ENCODE measurements at places on chromosomes 16 and 17.

DNA sequence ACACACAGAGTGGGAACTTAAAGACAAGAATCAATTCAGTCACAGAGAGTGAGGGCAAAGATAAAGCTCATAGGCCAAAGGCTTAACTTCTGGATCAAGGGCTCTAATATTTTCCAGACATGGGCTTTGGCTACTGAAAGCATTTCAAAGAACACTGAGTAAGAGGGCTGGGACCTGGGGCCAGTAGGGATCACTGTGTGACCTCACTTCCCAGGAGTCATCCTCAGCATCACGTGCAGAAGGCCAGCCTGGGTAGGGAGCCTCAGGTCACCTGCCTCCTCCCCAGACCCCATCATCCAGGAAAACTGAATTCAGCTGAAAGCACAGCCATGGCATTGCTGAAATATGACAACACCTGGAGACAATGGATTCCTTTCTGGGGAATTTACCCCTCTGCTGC, 163.5 kb downstream of the RAB11FIP4 start:
- DNase-seq, result no peak

- no peak for DNase-seq
Observed at GRCh38 chr16:22683730-22684573, 130.0 kb upstream of the HS3ST2 start.

DNA sequence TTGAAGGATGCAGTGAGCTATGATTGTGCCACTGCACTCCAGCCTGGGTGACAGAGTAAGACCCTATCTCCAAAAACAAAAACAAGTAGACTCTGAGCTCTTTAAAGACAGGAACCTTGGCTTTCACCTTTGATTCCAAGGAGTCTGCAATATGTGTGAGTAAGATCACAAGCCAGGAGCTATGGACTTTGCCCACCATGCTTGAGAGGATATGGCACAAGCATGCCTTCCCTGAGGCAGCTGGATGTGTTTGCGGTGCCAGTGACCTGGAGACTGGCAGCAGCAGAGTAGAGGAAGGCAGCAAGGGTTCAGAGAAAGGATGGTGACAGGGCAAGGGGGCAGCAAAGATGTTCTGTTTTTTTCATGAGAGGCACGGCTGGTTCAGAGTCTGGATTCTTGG, 14.5 kb upstream of the PRKCA start:
- no peak for DNase-seq

DNA sequence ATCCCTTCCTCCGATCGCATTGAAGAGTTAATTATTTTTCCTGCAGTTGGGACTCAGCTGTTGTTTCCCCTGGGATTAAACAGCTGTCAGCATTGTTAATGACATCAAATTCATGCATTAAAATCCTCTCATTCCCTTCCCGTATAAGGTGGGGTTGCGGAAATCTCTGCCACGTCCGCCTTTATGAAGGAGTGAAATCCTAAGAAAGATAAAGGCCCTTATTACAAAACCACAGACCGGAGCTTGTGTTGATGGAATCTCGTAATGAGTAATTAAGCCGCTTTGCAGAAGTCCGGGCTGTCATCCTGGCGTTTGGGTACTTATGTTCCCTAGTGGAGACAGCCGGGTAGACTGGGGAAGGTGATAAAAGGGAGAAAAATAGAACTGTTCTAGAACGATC, 627.6 kb downstream of the MAF start:
- DNase-seq, result no peak

DNA sequence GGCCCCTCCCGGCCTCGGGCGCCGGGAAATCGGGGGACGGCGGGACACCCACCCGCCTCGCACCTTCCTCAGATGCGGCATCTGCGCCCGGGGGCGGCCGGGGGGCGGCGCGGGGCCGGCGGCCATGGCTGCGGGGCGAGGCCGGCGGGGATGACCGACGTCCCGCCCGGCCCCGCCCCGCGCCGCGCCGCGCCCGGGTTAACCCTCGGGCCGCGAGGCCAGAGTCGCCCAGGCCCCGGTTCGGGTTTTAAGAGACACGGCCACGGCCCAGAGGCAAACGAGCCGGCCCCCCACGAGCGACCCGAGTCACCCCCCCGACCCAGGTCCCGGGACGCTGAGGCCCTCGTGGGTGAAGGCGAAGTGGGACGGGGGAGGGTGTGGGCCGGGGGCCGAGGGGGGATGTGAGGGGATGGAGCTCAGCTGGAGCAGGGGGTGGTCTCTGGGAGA, at the start of gene RGS11:
RGS11 (minus strand) TSS at position 159 of the 447 bp plus-strand sequence; CDS start at position 126, 33 bp downstream.
- DNase-seq, result no peak

DNA sequence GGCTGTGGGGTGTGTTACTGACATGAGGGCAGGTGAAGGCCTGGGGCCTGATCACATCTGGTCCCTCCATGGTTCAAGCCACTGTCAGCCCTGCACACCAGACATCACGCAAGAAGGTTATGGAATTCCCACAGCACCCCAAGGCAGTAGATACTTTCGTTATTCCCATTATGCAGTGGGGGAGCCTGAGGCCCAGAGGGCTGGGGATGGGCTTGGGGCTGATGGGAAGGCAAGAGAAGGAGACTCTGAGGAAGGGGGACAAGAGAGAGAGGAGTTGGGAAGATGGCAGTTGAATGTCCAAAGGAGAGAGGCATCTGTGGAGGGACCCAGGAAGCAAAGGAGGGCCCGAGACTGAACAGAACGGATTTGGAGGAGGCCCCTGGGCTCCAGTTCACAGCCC, 34.7 kb downstream of the TRPV2 start:
- no peak for DNase-seq

DNA sequence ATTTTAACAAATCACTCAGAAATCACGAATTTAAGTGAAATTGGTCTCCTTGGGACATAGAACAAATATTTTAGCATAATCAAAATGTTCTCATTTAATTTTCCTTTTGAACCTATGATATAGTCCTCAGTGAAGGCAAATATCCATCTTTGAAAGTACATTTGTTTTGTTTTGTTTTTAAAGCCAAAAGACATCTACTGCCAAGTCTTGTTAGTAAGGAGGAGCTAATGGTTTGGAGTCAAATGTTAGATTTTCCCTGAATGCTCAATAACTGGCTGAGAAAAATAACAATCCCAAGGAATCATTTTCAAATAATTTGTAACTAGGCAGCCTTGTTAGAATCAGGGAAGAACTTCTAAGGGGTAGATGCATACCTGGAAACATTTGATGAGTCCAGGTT, 302.9 kb upstream of the MAF start:
- no peak for DNase-seq

GRCh38 chr16:21685034-21685455, 21.3 kb downstream of the OTOA start:
- DNase-seq, result no peak

DNA sequence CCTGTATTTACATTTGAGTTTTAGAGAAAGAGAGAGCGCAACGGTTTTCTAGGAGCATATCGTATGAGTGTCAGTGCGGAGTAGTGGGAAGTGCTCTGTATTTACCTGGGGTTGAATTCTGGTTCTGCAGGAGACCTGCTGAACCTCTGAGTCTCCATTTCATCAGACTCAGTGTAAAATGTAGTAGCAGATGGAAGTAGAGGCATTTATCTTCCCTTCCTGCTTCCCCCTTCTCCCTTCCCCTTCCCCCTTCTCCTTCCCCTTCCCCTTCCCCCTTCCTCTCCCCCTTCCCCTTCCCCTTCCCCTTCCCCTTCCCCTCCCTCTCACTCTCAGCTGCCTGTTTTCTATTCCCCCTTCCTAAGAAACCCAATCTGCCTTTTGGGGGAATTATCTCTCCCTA, 426.9 kb downstream of the NPIPA7 start:
- DNase-seq, result no peak

GRCh38 chr17:957856-958421, 21.6 kb downstream of the NXN start:
- no peak for DNase-seq

DNA sequence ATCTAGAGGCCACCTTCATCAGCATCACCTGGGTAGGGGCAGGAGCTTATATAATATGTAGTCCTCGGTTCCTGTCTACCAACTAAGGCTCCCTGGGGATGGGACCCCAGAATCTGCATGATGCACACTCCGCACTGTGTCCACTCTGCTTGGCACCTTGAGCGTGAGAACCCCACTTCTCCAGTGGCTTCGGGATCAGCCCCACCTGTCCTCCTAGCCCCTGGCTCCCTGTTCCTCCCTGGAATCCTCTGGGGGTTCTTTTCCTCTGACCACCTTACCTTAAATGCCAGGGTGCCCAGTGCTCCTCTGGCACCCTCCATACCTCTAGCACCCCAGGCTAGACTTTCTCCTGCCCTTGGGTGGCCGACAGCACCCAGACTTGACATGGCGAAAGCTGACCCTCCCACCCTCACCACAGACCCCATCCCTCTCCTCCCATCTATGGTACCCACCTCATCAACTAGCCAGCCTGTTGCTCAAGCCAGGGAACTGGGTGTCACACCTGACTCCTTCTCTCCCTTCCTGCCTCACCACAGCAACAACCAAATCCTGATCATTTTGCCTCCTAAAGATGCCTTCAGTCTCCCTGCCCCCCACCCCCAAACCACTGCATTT, 2.8 kb upstream of the NXPH3 start:
- no peak for DNase-seq

GRCh38 chr17:17613708-17614114, 22.2 kb upstream of the PEMT start:
- peak; percentile 69 for DNase-seq

- DNase-seq, result no peak
Observed at GRCh38 chr16:17228048-17228707, 242.6 kb downstream of the XYLT1 start.

DNA sequence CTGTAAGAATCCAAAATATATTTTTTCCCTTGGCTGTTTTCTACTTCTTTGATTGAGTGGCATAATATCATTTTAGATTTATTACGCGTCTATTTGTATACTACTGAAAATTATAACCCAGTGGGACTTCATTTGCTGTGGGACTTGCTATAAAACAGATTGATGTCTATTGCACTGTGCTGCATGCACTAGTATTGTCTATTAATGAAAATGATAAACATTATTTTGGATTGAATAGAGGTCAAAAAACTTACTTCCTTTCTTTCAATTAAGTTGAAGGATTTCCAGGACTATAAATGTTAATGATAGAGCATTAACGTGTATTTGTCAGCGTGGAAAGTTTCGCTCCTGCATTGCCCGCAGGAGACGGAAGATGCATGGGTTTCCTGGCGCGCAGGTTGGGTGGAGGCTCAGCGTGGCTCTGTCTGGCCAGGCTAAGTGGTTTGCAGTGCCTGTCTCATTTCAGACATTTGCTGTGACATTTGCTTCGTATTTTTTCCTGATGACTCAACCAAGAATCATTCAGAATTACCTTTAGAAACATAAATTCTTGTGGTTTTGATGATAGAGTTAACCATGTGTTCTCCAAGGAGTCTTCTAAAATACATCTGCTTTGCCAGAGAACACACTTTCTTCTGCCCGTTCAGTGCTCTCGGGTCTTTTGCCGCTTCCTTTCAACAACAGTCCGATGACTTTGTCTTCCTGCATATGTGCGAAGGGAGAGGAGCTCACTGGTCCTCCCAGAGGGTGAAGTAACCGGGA, 216.7 kb downstream of the RPTOR start:
- peak; percentile 88 for DNase-seq

GRCh38 chr17:32185875-32186274, 43.6 kb downstream of the RHOT1 start:
- no peak for DNase-seq

DNA sequence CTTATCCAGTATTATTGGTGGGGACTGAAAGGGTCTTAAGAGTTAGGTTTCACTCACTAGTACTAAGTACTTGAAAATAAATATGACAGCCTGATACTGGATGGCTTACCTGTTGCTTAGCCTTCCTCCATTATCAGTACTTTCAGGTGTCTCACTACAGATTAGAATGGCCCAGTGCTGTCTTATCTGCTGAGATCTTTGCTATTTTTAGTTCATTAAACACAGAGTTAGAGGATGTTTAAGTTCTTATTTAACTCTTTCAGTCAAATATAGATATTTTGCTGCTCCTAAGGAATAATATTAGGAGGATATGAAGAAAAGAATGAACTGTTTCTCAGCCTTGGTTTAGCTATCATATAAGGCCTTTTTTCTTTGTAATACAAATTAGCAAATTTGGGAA, 74.8 kb downstream of the NLK start:
- DNase-seq, result no peak

DNA sequence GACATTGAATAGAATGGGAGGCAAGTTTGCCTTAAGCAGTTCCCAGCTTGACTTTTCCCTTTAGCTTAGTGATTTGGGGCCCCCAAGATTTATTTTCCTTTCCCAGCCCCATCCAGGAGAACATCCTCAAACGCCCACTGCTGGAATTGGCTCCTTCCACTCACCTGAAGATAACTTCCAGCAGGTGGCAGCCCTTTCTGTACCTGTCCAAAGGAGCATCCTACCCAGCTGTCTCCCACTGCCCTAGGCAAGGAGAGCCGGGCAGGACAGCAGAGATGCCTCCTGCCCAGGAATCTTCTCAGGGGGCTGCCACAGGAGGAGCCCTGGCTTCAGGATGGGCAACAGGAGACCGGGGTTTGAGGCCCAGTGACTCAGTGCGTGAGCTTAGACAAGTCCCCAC, 6.4 kb downstream of the CACNG5 start:
- no peak for DNase-seq

- no peak for DNase-seq
Observed at GRCh38 chr17:17570140-17570797, 21.2 kb downstream of the PEMT start.

DNA sequence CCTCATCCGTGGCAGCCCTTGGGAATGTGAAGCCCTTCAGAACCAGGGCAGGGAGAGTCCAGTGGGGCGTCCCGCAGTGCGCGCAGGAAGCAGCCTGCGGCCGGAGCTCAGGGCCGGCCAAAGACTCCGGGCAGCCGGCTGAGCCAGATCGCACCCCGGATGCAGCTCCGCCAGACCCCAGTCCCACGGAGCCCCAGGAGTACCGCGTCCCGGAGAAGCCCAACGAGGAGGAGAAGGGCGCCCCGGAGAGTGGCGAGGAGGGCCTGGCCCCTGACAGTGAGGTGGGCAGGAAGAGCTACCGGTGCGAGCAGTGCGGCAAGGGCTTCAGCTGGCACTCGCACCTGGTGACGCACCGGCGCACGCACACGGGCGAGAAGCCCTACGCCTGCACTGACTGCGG, 6.9 kb downstream of the ZNF205 start:
- DNase-seq, result no peak

GRCh38 chr16:3520413-3520812, 19.6 kb downstream of the CLUAP1 start:
- DNase-seq, result no peak

DNA sequence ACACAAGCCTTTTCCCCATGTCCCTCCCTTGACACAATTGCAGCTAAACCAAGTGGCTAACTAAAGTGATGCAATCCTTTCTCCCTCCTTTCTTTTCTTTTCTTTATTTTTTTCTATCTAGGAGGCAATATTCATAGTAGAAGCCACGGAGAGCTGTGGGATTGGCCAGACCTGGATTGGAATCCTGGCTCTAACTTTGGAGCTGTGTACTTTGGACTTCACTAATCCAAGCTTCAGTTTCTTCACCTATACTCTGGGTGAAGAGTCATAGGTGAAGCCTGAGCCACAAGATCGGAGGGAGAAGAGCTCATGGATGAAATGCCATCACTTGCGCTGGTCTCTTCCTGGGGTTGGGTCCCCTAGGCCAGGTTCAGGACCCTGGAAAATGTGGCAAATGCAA, 177.2 kb downstream of the IRX5 start:
- no peak for DNase-seq

- no peak for DNase-seq
Observed at GRCh38 chr16:86095131-86095752, 196.3 kb downstream of the IRF8 start.

GRCh38 chr17:7841396-7841914, 7.4 kb downstream of the KDM6B start:
- peak; percentile 85 for DNase-seq

GRCh38 chr17:7034955-7035590, 742 bp upstream of the SLC16A13 start:
- peak; percentile 80 for DNase-seq

GRCh38 chr16:57245472-57246113, 534 bp downstream of the ARL2BP start:
- DNase-seq, result peak; percentile 51

- no peak for DNase-seq
Observed at GRCh38 chr17:61149862-61150362, 249.7 kb upstream of the TBX2 start.
